ENCODE measurements at places on chromosomes 3 and 15.

DNA sequence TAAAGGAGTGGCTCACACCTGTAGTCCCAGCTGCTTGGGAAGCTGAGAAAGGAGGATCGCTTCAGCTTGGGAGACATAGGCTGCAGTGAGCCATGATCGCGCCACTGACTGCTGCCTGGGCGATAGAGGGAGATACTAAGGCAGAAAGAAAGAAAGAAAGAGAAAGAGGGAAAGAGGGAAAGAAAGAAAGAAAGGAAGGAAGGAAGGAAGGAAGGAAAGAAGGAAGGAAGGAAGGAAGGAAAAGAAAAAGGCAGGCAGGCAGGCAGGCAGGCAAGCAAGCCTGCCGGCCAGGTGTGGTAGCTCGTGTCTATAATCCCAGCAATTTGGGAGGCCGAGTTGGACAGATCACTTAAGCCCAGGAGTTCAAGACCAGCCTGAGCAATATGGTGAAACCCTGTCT is 15.3 kb downstream of the SLC28A1 start:
- DNase-seq: no peak

GRCh38 chr3:142663865-142664264 is 60.0 kb upstream of the TRPC1 start:
- no peak for DNase-seq

DNA sequence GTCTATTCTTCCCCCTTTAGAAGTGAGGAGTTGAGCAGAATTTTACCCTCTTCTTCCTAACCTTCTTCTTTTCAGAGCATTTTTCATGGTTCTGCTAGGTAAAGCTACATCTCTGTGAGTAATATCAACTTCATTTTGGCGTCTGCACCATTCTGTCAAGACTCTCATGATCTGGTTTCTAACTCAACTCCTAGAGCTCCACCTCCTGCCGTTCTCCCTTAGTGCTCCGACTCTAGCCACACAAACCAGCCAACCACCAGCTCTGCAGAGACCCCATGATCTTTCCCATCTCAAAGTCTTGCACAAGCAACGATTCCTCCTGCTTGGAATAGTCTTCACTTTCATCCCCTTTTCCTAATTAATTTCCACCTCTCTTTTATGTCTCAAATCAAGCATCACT is 193.9 kb upstream of the TMC3 start:
- DNase-seq: no peak

- no peak for DNase-seq
Observed at GRCh38 chr3:42265059-42265991, 660 bp downstream of the CCK start.

DNA sequence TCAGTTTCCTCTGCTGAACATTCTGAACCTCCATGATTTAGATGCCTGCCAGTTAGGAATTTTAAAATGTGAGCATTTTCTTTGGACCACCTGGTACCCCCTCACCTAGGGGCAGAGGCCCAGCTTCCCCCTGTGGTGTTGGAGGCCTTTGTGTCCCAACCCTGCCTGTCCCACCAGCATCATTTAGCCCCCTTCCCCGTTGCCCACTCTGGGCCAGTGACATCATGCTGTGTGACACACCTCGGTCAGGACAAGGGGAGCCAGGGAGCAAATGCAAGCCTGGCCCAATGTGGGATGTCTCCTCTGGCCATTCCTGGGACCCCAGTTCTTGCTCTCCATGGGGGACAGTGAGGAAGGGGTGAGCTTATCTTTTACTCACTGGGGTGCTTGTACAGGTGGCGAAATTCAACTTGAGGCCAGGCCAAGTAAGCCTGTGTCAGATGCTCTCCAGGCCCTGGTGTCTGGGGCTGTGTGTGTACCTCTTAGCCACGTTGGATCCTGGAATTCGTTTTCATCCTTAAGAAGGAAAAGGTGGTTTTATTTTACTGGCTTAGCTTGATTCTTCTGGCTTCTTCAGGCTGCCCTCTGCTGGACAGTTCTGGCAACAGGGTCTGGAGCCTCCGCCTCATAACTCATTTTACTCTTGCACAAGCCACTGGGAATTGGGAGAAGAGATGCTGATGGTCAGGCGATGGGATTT is 49.7 kb upstream of the MYZAP start:
- DNase-seq: no peak

DNA sequence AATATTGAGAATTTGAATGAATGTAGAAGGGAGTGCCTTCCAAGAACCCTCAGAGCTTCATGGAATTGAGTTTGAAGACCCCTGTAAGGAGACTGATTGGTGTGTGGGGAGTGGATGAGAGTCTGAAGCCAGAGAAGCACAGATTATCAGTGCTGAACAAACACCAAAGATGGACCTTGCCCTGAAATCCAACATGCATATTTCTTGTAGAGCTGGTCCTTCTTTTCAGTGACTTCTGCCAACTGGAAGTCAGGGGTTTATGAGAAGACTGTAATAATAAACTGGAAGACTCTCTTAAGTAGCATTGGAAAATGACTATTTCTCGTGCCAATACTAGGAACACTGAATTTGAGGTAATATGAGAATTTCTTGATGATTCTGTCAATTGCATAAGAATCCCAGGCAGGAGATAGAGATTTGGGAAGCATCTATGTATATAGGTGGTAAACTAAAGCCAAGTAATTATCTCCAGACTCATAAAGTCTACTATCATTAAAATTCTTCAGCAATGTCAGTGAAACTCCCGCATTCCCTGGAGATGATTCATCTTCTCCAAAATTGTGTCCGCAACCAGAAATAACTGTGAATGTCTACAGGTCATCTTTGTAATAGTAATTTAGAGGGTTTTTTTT is 213.8 kb downstream of the IL5RA start:
- no peak for DNase-seq

GRCh38 chr15:66040211-66040892 is 171.1 kb downstream of the RAB11A start:
- no peak for DNase-seq

GRCh38 chr3:149608987-149609386 is 48.8 kb downstream of the WWTR1 start:
- no peak for DNase-seq

DNA sequence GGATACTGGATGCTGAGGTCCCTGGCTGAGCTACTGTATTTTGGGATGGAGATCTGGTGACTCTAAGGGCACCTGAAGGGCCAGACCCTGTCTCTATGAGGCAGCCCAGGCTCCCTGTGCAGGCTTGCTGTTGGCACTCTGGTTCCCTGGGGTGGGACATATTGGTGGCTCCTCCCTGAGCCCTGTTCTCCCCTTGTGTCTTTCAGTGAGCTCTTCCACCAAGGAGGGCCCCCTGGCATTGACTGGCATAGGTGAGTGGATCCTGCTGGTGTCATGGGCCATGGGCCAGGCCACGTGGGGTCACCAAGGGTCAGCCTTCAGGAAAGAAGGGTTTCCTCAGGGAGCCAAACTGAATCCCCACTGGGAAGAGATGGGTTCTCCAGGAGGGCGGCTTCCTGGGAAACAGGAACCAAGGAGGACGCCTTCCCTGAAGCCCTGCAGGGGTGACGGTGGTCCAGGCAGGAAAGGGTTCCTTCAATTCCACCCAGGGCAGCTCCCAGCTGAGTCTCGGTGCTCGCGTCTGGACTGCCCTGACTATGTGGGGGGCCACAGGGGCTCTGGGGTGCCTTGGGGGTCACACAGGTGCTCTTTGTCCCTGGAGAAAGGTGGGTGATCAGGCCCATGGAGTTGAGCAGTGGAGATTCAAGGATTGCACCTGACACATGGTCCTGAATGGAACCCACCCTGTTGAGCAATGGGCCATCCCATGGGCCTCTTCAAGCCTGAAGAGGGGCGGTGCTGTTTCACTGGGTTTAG is 220.4 kb downstream of the SNRPN start:
- DNase-seq: no peak

DNA sequence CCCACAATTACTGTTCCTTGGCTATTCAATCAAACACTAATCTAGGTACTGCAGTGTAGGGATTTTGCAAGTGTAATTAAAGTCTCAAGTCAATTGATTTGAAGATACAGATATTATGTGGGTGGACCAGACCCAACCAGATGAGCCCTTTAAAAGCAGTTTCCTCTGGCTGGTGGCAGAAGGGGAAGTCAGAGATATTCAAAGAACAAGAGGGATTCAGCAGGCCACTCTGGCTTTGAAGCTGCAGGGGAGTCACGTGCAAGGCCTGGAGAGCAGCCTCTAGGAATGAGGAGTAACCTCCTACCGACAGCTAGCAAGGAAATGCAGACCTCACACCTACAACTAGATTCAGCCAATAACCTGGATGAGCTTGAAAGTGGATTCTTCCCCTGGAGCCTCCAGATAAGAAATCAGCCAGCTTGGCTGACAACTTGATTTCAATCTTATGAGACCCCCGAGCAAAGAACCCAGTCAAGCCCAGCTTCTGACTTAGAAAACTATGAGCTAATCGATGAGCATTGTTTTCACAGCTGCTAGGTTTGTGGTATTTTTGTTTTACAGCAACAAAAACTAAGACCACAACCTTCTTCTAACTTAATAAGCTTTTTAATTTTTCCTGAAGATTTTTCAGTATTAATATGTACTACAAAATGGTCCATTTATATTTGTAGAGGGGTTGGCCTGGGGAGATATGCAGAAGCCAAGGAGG is 13.4 kb downstream of the HACD2 start:
- no peak for DNase-seq

- DNase-seq: no peak
Observed at GRCh38 chr3:78992400-78992799, 775.4 kb downstream of the ROBO1 start.

GRCh38 chr3:89955156-89955555 is 847.7 kb downstream of the EPHA3 start:
- DNase-seq: no peak

DNA sequence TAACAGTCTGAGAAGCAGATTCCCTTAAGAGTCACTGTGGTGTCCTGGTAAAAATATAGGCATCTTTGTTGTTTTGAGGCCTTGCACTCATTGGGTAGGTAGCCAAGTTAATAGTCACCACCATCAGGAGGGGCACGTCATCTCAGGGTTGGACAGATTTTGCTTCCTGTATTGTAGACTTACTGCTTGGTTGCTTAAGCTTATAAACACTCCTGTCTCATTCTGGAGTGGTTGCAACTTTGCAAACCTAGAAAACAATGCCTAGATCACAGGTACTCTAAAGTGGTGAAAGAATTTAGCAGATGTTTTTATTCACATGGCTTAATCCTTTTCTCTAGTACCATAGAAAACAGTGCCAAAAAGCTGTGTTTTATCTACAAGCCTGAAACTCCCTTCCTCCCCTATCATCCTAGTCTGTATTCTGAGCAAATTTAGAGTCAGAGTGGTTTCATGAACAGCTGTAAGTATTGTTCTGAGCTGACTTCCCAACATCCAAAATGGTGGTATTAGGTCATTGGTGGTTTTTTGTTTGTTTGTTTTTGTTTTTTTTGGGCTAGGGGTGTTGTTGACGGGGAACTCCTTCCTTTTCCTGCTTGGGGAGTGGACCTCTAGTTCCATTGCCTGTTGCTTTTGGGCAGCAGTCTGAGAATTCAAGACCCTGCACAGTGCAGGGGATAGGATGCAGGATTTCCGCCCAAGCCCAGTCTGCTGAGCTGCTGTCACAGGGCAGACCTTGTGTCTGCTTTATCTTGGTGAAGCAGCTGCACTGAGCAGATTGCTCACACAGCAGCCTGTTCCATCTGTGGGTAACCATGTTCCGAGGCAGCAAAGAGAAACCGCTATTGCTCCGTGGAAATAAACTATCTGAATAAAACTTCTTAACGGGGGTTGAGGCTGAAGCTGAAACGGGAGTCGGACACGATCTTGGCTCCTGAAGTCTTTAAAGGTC is 202.0 kb downstream of the AKAP13 start:
- DNase-seq: peak; percentile 77

- no peak for DNase-seq
Observed at GRCh38 chr3:125163739-125164601, 48.6 kb downstream of the SLC12A8 start.

GRCh38 chr3:192216067-192216466 is 511.3 kb downstream of the FGF12 start:
- no peak for DNase-seq

DNA sequence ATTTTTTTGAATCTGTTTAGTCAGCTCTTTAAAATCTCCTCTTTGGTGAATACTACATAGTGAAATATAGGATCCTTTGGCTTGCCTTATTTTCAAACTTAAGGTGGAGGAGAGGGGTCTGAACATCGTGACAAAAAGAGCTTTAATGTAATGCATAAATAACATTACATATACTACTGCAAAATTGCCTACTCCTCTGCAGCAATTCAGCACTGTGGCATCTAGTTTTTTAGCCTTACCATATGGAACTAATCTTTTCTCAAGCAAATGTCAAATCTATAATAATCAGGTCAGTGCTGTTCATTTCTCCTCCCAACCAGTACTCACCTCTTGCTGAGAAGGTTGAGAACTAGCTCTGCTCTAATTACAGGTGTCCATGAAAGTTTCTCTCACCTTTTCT is 394.0 kb upstream of the CDIN1 start:
- no peak for DNase-seq

DNA sequence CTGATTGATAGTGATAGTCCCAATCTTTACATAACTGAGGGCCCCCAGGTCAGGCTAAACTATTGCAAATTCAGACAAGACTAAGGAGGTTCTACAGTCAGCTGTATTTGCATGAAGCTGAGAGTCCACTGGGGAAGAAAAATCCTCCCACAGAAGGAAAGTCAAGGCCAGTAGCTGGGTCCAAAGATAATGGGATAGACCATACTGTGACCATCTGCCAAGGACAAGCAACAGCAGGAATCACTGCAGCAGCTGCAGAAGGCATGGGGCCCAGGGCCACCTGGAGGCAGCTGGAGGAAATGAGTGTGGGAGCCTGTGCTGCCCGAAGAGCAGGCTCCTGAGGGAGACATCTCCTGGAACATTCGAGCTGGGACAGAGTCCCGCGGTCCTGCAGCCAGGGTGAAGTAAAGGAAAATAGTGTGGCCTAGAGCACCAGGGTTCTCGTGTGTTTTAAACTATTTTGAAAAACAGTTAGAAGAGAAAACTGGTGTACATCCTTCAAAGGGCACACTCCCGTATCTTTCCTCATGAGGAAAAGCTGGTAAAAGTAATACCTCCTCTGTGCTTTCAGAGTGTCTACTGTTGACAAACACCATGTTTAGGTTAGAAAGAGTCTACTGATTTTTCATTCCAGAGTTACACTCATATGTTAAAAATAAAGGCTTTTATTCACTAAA is 13.2 kb upstream of the TMEM212 start:
- DNase-seq: no peak

DNA sequence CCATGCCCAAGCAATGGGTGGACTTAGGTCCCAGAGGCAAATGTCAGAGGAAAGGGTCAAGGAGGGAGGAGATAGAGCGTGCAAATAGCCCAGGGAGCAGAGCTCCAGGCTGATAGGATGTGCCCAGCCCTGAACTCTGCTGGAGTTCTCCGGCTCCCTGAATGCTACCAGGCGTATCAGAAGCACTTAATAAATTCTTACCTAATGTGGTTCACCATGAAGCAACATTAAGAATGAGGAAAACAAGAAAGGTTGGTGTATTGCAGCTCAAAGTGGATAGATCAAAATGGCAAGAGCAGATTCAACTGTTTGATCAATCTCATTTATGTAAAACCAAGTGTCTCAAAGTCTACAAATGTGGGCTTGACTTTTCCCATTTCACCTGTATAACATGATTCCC is 38.3 kb downstream of the PXYLP1 start:
- DNase-seq: no peak

Measured in CD4-positive, alpha-beta T cell treated with Interleukin-2 at 100 ng/mL for 4 hours (primary cell).